ENCODE measurements at places on chromosomes 5 and 9. TPM values are rescaled to one million over a fixed set of nuclear protein-coding genes. Genes with fewer than 3 reads are reported as not detected.

ALDH1A1 gene
- not detected for total RNA-seq

TMC1 gene
- total RNA-seq = not detected

PGM5 gene
- 0.96 TPM for total RNA-seq

STXBP1 gene
- total RNA-seq = 32.5 TPM

PCDHB13 gene
- total RNA-seq = 0.64 TPM

CDO1 gene
- 1.8 TPM for total RNA-seq

ANGPTL2 gene
- 1.5 TPM for total RNA-seq

LCN2 gene
- 6.5 TPM for total RNA-seq

NDUFS4 gene
- total RNA-seq = 95.3 TPM

ACOT12 gene
- total RNA-seq = not detected

SH3TC2 gene
- total RNA-seq = 28.9 TPM

SYNPO gene
- total RNA-seq = 1.3 TPM

CYSRT1 gene
- 1.3 TPM for total RNA-seq

LHX3 gene
- not detected for total RNA-seq

RANBP17 gene
- total RNA-seq = 10.3 TPM

ZBTB6 gene
- total RNA-seq = 18.3 TPM

AGTPBP1 gene
- total RNA-seq = 12.9 TPM

SPINK6 gene
- 4.8 TPM for total RNA-seq

SHC3 gene
- total RNA-seq = under 0.01 TPM

SPACA9 gene
- total RNA-seq = 4.5 TPM

ABCA1 gene
- total RNA-seq = 31.3 TPM

LCN10 gene
- total RNA-seq = not detected

OXCT1 gene
- total RNA-seq = 18.2 TPM

GARIN3 gene
- not detected for total RNA-seq

FOXD4L4 gene
- 1.2 TPM for total RNA-seq

STKLD1 gene
- total RNA-seq = 1.0 TPM

CFAP90 gene
- not detected for total RNA-seq

MSMP gene
- total RNA-seq = not detected

PCDHA3 gene
- 0.17 TPM for total RNA-seq

SLC9A3 gene
- 1.0 TPM for total RNA-seq

TYRP1 gene
- not detected for total RNA-seq

ERP44 gene
- 11.0 TPM for total RNA-seq

VCAN gene
- 234 TPM for total RNA-seq

SGCD gene
- total RNA-seq = not detected

PCDHA13 gene
- total RNA-seq = 0.43 TPM
